ENCODE measurements at places on chromosomes 3 and 15. TPM values are rescaled to one million over a fixed set of nuclear protein-coding genes. Genes with fewer than 3 reads are reported as not detected.

GRIP2 gene
- total RNA-seq: not detected

RHO gene
- not detected for total RNA-seq

CISH gene
- total RNA-seq: 1.6 TPM

MYRIP gene
- 0.11 TPM for total RNA-seq

- DNase-seq: no peak
Observed at GRCh38 chr15:44308415-44308814, 19.9 kb downstream of the GOLM2 start.

- DNase-seq: peak; percentile 67
Observed at GRCh38 chr3:48563382-48563918, at the start of gene UCN2. TSS of gene UCN2 (minus strand) at chr3:48563781. CDS start at chr3:48563124, 657 bp downstream.

DNA sequence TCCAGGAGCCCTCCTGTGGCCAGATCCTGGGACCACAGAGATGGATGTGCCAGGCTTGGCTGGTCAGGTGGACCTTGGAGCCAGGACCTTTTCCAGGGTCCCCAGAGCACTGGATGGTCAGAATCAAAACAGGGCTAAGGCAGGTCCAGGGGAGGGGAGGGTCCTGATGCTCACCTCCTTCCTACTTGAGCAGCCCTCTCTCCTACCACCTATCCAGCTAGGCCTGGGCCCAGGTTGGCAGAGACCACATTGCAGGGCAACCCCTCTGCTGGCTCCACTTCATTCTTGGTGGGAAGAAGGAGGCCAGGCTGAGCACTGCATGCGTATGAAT lies 28.5 kb upstream of the SFMBT1 start:
- DNase-seq: no peak

DNA sequence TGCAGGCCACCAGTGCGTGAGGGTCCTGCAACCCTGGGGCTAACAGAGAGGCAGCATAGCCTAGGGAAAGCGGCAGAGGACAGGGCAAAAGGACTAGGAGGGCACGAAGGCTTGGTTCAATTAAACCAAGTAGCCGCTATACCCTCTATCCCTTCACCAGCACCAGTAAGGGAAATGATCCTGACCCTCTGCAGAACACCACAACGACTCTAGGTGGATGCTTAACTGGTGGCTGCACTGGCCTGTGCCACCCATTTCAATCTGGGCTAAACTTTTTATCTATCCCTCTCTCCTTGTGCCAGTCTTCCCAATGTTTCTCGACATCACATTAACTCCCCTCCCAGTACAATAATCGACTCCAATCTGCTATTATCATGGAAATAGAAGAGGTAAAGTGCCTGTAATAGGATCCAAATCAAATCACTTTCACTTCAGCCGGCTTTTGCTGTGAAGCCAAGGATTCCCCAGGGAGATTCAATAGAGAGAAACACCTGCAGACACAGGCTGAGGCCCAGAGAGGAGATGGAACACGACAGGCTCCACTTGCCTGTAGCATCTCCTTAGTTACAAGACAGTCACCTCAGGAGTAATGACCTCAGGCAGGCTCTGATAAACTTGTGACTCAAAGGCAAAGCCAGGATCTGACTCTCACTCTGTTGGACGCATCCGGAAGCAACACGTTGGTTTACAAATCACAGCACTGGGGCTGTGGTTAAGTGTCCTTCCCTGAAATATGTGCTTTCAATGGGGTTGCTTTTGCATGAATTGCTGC lies 791.6 kb upstream of the ARRDC4 start:
- DNase-seq: no peak

GRCh38 chr3:130658678-130659077 lies 88.0 kb downstream of the PIK3R4 start:
- DNase-seq: peak; percentile 35

GRCh38 chr3:196162679-196163078 lies 48.5 kb downstream of the ZDHHC19 start:
- no peak for DNase-seq

- peak; percentile 38 for DNase-seq
Observed at GRCh38 chr15:62254137-62254934, 89.3 kb upstream of the C2CD4B start.

DNA sequence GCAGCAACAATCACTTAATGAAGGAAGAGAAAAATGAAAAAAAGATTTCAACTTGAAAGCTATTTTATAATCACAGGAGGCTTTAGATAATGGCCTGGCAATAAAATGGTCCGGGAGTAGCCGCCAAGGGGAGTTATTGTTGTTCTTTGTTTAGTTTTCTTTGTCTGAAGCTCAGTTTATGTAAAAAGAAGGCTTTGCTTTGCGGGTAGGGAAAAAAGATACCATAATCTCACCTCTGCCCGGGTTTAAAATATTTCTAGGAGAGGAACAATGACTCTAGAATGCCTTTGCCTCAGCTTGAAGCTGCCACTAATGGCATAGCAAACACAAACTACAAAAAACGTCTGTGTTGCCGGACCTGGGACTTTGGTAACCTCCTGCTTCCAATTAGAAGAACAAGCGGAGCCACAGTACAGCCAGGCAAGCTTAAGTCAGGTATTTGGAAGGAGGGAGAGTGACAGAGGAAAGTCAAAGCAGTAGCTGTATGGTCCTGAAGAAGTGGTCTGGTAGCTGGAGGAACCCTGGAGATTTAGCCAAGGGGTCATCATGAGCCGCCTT lies 764.5 kb downstream of the TUSC7 start:
- no peak for DNase-seq

- DNase-seq: no peak
Observed at GRCh38 chr3:43030162-43030935, 51.2 kb downstream of the GASK1A start.

DNA sequence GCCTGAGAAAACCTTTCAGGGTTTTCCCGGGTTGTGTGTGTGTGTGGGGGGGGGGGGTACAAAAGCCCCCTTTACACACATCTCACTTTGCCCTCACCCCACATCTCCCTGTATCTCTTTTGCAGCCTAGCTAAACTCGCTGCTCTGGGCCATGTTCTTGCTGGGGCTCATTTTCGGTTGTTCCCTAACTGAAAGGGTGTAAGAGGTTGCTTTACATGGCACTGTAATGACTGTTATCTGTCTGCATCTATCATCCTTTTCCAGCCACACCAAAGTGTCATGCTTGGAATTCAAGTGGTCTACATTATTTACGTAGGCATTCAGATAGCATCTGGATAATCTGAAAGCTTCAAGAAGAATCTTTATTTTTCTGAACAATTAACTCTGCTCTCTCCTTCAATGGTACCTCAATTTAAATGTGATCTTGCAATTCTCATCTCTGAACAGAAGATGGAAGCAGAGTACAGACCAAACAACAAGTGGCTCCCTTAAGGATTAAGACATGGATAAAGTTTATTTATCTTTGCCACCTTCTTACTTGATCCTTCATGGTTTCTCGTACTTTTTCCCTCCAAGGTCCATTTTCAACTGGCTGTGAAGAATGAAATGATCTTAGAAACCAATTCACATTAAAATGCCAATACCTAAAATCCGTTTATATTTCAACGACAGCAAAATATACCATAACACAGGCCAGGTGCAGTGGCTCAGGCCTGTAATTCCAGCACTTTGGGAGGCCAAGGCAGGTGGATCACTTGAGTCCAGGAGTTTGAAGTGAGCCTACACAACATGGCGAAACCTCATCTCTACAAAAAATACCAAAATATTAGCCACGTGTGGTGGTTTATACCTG lies 34.9 kb downstream of the DCLK3 start:
- peak; percentile 47 for DNase-seq

- DNase-seq: peak; percentile 43
Observed at GRCh38 chr3:64440498-64440897, 215.2 kb upstream of the PRICKLE2 start.

DNA sequence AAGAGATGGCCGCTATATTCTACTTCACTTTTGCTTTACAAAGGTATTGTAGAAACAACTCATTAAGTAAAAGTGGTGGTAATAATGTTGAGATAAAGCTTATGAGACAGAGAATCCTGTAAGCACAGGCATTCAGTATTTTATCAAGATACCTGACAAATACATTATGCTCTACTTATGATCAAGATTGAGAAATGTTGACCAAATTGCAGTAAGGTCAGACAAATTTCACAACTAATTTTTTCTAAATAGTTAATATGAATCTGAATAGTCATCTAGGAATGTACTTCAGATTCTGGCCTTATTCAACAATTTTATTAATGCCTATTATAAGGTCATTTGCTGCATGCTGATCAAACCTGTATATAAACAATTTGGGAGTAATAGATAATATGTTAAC lies 95.1 kb upstream of the MBNL1 start:
- no peak for DNase-seq
